ENCODE measurements at places on chromosomes 7 and 10.

- DNase-seq = no peak
Measured at GRCh38 chr7:85829817-85830432, 643.1 kb upstream of the SEMA3D start.

DNA sequence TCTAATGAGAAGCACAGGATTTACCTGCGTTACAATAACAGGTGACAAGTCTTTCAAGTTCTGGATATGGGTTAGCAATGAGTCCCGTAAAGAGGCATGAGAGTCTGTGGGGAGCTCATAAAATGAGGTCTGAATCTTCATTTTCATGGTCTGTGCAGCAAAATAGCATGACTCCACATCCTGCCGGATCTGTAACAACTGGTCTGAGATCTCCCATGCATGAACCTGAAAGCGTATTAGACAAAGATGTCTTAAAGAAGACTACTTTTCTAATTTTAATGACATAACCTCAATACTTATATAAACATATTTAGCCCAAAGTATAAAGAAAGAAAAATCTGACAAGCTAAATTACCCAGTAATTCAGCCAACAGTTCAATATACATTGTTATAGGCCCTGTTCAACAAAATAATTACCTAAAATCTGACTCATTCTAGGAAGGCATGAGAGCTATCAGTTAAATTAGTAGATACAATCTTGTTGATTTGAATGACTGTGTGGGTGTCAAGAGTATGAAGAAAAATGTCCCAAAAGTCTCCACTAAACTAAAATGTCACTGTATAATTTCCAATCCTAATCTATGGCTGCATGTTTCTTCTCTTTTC lies 36.9 kb downstream of the TNPO3 start:
- no peak for DNase-seq

- no peak for DNase-seq
Measured at GRCh38 chr7:22445140-22445743, 54.7 kb downstream of the STEAP1B start.

GRCh38 chr10:27446091-27446918 lies 57.8 kb upstream of the RAB18 start:
- no peak for DNase-seq

DNA sequence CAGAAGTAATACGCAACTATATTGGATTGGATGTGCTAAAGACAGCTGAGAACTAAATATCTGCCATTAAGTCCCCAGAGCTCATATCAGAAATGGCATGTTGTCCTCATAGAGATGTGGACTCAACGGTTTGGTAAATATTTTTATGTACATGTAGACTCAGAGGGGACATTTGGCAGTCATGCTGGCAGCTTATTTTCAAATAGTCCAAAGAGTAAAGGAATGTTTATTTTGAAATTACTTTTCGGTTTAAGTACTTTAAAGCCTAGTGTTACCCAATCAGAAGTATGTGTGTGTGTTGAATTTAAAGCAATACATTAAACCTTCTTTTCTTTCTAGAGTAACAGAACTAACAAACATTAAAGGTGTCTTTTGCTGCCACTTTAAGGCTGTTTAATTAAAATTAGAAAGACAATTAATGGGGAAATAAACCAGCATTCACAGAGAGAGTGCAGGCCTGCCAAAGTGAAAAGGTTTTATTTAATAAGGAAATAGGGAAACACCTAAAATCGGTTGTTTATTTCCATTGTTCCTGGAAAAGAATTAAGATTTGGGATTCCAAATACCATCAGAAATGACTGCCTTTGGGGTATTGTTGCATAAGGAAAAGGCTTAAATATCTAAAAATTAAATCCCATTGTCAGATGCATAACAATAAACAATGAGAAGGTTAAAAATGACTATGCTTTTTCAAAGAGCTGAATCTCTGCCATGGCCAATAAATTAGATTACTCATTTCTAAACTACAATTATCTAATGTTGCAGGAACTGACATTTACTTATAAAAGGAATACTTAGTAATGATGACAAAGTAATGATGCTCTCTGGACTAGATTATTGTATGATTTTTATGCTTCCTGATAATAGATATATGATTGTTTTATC lies 113.4 kb upstream of the AHR start:
- no peak for DNase-seq

- DNase-seq = no peak
Measured at GRCh38 chr10:12709521-12709963, 292.0 kb downstream of the CCDC3 start.

GRCh38 chr10:63584725-63585035 lies 63.5 kb downstream of the REEP3 start:
- DNase-seq = no peak
